Cardiac fibroblast (primary cell): ENCODE measurements at places on chromosomes 5 and 9.

GRCh38 chr5:179221196-179221876 lies 123.9 kb downstream of the ADAMTS2 start:
- DNase-seq = no peak

- DNase-seq = no peak
These were observed 519.2 kb downstream of the RASEF start for GRCh38 chr9:82543726-82544125.

DNA sequence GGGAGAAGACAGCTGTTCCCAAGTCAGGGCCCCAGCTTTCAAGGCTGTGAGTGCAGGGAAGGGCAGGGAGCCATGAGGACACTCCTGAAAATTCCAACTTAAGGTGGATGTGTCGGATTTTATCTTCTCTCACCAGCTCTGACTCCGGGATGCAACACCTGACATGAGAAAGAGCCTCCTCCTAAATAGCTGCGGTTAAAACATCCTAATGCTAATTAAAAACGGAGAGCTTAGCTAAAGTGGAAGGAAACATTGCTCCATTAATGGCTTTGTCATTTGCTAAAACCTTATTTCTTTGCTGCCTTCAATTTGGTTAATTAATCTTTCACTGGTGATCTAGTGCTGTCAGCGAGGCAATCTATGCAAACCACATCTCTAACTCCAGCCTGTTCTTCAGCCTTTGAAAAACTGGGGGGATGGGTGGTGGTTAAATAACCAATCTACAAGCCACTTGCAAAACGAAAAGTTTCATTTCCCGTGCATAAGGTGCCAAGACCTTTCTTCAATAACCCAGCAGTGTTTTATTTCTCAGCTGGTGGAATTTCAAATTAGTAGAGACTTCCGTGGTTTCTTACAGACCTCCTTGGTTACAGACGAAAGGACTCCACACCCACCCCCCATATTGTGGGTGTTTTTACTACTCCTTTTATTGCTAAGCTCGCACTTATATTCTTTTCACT lies 379.6 kb downstream of the MLLT3 start:
- no peak for DNase-seq

- DNase-seq = no peak
These were observed 90.8 kb downstream of the TLE4 start for GRCh38 chr9:79662537-79662956.

DNA sequence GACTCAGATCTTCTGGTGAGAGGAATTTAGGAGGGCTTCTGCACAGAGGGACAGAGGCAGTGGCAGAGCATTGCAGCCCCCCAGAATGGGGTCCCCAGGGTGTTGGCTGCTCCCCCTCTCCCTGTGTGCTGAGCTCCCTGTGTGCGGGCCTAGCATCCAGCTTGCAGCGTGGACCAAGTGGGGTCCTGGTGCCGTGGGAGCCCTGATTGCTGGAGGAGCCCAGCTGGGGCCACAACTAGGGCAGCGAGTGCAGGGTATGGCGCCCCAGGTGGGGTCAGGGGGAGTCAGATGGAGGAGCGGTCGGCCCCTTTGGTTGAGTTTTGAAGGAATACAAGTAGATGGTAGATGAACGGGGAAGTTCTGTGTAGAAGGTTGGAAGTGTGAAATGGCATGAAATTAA lies 66.7 kb downstream of the TRIO start:
- DNase-seq = no peak

DNA sequence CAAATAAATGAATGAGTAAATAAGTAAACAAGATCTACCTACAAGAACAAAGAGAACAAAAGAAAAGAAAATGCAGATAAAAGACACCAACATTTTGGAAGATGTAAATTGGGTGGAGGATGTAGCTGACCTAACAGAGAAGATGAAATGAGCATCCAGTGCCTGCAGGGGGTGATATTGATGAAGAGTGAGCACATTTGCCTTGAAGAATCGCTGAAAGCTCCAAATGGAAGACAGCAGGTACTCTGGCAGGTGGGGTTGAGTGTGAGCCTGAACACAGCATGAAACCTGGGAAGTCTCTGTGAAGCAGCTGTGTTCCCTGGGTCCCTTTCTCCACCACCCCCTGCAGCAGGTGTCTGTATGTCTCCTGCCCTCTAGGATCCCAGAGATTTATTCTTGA lies 125.6 kb downstream of the NXNL2 start:
- DNase-seq = peak; percentile 60
